ENCODE measurements at places on chromosomes 5 and 9.

DNA sequence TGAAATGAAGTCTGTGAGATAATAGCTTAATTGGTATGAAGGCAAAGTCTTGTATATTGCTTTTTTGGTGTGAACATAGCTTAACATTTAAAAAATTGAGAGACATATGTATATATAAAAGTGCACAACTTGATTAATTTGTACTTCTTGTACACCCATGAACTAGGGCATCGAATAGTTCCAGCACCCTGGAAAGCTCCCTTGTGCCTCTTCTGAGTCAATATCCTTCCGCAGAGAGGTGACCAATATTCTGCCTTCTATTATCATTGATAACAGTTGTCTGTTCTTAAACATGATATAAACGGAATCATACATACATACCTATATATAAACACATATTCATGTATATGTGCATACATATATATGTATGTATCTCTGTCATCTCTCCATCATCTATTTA, 185.4 kb downstream of the PHF2 start:
- DNase-seq: no peak

DNA sequence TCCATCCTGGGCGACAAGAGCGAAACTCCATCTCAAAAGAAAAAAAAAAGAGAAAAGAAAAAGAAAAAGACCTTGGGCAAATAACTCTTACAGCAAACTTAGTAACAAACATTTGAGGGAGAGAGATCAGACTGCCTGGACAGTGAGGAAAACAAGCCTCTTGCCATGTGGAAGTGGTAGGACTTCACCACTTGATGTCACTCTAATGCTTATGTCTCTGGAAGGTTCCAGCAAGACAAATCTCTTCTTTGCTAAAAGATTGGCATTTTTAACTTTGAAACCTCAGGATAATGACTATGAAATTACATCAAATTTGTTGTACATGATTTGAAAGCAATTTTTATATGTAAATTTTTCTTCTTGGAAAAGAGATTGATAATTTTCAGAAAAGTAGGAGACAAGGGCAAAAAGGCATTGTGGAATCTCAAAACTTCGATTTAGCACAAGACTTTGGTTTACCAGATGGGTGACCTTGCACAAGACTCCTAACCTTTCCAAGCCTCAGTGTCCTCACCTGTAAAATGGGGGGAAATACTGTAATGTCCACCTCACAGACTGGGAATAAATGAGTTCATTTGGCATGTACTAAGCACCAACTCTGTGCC, 5.4 kb downstream of the ACTL7B start:
- no peak for DNase-seq

- no peak for DNase-seq
Observed at GRCh38 chr9:130158001-130158400, 14.2 kb upstream of the NCS1 start.

- peak; percentile 65 for DNase-seq
Observed at GRCh38 chr5:160175438-160176218, 53.7 kb upstream of the FABP6 start.

GRCh38 chr9:70561786-70562395, 147.4 kb upstream of the KLF9 start:
- no peak for DNase-seq

- DNase-seq: no peak
Observed at GRCh38 chr9:128101690-128102089, 25.8 kb downstream of the PTGES2 start.

GRCh38 chr9:129322022-129322621, 144.1 kb upstream of the IER5L start:
- no peak for DNase-seq

- DNase-seq: no peak
Observed at GRCh38 chr5:153050496-153051179, 439.8 kb upstream of the GRIA1 start.

- no peak for DNase-seq
Observed at GRCh38 chr5:67052034-67052433, 144.6 kb downstream of the CD180 start.

DNA sequence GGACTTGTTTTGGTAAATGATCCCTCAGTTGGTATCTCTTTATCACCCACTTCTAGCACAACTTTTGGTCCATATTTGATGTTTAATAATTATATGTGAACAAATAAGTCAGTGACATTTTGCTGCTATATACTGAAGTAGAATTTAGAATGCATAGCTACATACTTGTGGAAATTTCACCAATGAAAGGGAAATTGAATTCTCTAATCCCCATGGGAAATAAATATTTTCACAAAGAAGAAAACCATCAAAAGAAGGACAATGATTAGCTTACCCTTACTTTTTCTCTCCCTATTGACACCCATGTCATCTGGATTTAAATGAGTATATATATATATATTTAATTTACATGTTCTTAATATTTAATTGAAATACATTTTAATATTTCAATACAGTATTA, 94.3 kb upstream of the DAB2 start:
- no peak for DNase-seq

GRCh38 chr5:127176769-127177168, 103.5 kb upstream of the C5orf63 start:
- no peak for DNase-seq

- no peak for DNase-seq
Observed at GRCh38 chr5:73612799-73613198, 13.2 kb upstream of the ARHGEF28 start.
